ENCODE measurements at places on chromosomes 3 and 15. TPM values are rescaled to one million over a fixed set of nuclear protein-coding genes. Genes with fewer than 3 reads are reported as not detected.

The KBTBD13 gene
- total RNA-seq = not detected

- DNase-seq = peak; percentile 54
Observed at GRCh38 chr15:51649659-51650521, 27.3 kb upstream of the DMXL2 start.

DNA sequence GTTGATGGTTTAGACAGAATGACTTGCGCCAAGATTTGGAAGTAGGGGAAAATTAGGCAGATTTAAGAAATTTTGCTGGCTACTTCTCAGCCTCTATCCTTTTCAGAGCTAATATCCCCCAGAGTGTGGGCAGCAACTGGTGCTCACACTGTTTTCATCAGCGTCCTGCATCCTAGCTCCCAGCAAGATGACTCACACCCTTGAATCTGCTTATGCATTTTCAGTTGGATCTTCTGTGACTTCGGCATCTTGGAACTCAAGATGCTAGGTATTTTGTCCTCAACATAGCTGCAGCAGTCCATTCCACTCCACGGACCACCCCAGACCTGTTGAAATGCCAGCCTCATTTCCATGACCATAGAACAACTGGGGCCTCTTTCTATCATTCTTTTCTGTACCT is 336.1 kb upstream of the NR2F2 start:
- DNase-seq = no peak

The ZNF660 gene
- 1.9 TPM for total RNA-seq

- no peak for DNase-seq
Observed at GRCh38 chr3:37646865-37647264, 214.8 kb upstream of the CTDSPL start.

The IRAK2 gene
- 4.4 TPM for total RNA-seq

GRCh38 chr15:42355291-42355690 is 4.0 kb upstream of the CAPN3 start:
- DNase-seq = no peak

GRCh38 chr3:63613561-63613960 is 38.9 kb upstream of the SNTN start:
- no peak for DNase-seq

DNA sequence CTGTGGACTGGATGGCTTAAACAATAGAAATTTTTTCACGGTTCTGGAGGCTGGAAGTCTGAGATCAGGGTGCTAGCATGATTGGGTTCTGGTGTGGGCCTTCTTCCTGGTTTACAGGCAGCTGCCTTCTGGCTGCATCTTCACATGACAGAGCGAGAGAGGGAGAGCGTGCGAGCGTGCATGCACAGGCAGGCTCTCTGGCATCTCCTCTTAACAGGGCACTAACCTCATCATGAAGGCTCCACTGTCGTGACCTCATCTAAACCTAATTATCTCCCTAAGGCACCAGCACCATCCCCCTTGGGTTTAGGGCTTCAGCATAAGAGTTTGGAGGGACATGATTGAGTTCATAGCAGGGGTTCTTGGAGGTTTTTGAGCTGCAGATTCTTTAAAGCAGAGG is 292.0 kb upstream of the C2CD4B start:
- no peak for DNase-seq

DNA sequence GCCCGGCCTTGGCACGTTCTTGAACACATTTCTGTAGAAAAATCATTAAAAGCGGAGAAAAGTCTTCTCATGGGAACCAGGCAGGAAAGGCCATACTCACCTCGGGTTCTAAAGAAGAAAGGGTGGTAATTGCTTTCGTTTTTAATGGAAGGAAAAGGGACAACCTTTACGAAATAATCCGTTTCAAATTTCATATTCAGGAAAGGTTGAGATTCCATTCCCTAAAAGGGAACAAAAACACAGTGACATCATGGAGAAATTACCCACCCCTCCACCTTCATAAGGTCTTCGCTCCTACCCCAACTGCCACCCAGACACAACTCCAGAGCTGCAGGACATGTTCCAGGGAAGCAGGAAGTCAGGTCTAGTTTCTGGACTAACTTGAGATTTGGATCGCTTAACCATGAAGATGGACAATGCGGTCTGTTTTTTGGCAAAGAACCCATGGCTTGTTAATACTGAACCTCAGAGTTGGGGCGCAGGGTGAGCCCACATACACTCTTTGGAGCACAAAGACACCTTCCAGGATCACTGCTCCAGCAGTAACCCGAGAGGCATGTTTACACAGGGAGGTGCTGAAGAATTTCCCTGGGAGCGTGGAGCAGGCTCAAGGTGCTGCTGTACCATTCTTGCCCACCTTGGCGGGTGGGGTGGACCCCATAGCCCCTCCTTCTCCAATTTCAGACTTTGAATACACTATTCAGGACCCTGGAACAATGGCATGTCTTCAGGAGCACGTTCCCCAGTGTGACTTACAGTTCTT is 49.2 kb downstream of the SPATA12 start:
- no peak for DNase-seq

The LRRN1 gene
- total RNA-seq = 6.7 TPM

The LTF gene
- not detected for total RNA-seq

- DNase-seq = no peak
Observed at GRCh38 chr15:69504352-69505040, 51.9 kb downstream of the RPLP1 start.

DNA sequence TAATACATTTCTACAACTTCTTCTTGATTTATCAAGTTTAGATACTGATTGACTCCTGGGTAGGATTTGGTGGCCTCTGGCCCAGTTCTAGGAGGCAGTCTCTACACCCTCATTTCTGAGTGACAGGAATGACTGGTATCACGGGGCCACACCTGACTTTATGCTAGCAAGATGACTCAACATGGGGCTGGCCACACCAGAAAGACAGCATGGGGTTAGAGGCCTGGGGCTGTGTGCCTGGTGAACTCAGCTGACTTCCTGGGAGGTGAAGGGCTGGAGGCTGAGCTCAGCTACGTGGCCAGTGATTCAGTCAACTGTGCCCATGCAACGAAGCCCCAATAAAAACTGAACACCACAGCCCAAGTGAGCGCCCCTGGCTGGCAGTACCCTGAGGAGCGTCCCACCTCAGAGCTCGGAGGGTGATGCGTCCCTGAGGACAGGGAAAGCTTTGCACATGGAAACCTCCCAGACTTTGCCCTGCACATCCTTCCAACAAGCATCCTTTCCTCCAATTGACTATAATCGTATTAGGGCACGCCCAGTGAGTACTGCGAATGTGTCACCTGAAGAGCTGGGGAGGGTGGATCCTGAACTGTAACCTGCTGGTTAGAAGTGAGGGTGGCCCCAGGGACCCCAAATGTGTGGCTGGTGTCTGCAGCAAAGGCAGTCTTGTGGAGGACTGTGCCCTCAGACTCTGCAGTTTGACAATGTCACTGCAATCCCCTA is 57.2 kb downstream of the NIPA2 start:
- no peak for DNase-seq

DNA sequence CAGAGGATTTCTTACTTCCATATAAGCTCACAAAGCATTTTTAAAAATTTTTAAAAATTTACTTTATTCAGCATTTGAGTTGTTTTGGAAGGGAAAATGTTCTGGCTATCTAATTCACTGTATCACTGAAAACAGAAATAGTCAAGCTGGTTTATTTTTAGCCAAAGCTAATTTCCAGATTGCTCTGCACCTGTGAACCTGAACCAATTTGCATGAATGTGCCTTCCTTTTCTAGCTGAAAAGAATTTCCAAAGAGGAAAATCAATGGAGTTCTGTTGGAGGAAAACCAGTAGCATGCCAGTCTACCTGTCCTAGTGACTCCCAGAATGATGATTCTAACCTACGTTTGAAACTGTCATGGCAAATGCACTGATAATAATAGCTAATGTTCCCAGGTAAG is 134.2 kb upstream of the LIPC start:
- no peak for DNase-seq

GRCh38 chr3:5126586-5126985 is 4.5 kb downstream of the ARL8B start:
- no peak for DNase-seq

Data from naive thymus-derived CD8-positive, alpha-beta T cell (primary cell).